Prostate gland (tissue), 2 donors: ENCODE measurements at places on chromosomes 11 and 22.

- no peak for DNase-seq
These were observed 1460.5 kb downstream of the TBC1D22A start for GRCh38 chr22:48222742-48223487.

- DNase-seq, result no peak
These were observed 435.2 kb upstream of the B3GAT1 start for GRCh38 chr11:134847083-134847715.

DNA sequence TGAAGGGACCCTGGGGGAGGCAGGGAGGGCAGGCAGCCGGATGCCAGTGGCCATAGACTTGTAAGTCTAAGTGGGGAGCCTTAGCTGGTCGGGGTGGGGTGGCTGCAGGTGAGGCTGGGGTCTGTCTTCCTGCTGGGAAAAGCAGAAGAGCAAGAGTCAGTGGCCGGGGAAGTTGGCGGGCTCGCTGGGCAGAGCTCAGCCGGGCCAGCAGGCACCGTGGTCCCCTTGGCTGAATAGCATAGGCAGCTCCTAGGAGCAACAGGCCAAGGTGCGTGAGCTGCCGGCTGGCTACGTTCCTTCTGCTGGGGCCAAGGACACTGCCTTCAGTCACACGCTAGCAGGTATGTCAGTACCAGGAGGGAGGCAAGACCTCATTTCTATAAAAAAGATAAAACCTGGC is 67.8 kb upstream of the A4GALT start:
- no peak for DNase-seq

DNA sequence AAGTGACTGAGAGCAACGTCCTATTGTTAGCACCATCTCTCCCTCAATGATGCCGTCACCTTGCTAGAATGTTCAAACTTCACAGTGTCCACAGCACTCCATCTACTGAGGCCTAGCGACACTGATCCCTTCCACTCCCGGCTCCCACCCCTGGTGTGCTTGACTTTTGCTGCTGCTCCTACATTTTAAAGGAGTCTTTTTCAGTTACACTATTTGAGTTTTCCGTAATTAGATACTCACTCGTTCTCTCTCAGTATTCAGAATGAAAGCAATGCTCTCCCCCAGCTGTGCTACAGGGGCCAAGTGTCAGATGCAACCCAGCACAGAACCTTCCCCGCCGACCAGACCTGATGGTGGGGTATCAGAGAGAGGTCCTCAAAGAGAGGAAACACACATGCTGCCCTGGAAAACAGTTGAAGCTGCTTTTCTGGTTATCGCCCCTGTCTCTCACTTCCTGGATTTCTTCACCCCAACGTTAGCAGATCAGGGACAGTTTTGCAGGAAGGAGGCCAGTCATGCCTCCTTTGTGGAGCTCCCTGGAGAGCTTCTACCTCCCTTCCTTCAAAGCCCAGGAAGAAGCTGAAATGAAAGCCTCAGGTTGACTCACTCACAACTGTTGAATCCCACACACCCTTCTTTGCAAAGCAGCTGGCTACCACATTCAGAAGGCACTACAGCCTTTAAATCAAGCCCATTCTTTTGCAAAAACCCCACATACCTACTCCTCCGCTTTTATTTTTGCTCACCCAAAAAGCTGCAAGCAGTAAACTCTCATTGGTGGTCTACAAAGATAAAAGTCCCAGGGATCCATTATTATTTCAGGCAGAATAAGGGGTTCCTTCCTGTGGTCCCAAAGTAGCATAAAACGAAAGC is 23.5 kb downstream of the LARGE1 start:
- DNase-seq, result no peak

DNA sequence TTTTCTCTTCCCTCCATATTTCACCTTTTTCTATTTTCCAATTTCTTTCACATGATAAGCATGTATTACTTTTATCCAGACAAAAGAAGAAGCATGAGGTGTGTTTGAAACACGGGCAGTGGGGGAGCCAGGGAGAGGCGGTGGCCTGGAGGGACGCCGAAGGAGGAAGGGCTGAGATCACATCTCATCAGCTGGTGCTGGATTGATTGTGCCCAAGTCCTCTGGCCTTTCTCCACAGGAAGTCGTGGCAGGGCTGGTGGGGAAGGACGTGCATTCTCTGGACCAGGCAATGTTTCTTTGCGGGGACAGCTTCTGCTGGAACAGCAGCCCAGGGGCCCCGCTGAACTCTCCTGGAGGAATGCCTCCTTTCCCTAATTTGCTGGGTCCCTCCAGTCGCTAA is 82.9 kb downstream of the MIAT start:
- no peak for DNase-seq
